ENCODE measurements at places on chromosomes 5 and 9.

- DNase-seq = no peak
Measured at GRCh38 chr5:81779916-81780266, 29.0 kb upstream of the SSBP2 start.

DNA sequence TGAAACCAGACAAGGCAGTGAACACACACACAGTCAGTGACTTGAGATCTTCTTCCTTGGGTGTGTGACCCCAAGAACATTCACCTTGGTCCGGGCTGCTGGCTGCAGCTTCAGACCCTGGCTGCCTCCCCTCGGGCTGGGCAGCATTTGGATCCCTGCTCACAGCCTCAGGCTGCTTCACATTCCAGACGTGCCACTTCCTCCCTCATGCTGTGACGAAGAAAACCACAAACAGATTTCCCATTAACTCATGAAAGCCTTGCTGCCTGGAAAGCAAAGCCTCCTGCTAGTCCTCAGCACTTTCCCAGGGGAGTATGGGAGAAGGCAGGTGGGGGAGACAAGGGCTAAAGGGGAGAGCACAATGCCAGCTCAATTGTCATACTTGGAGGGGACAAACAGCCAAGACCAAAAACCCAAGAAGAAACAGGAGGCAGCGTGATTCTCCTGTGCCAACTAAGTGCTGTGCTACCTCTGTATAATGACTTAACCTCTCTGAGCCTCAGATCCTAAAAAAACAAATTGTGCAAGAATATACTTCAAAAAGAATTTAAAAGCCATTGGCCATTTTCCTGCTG lies 594.6 kb upstream of the BRINP1 start:
- DNase-seq = peak; percentile 40

DNA sequence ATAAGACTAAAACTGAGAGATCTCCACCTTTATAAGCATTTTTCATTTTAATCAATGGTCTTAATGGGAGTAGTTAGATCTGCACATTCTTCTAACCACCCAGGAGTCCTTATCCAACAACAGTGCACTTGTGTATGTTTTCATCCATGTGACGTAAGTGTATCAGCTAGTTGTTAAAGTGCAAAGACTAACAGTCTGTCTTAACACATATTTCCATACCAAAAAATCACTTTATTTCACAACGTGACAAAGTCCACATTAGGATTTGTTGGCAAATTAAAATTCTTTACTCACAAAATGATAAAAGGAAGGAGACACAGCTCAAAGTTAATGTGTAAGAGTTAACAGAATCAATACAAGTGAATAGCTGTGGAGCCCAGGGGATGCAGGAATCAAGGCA lies 1.9 kb upstream of the SMC2 start:
- no peak for DNase-seq

DNA sequence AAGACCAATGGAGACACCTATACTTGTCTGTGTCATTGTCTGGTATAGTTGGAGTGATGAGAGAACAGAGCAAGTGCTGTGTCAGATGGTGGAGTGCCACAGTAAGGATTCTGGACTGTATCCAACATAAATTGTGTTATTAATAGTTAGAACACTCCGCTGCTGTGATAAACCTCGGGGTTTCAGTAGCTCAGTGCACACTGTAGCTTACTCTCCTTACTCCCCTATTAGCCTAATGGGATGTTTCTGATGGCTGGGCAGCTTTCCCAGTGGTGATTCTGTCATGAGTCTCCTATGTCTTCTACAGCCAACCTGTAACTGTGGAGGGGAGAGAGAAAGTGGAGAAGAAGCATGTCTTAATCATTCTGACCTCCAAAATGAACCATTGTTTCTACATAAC lies 127.6 kb upstream of the PTCH1 start:
- DNase-seq = peak; percentile 8

DNA sequence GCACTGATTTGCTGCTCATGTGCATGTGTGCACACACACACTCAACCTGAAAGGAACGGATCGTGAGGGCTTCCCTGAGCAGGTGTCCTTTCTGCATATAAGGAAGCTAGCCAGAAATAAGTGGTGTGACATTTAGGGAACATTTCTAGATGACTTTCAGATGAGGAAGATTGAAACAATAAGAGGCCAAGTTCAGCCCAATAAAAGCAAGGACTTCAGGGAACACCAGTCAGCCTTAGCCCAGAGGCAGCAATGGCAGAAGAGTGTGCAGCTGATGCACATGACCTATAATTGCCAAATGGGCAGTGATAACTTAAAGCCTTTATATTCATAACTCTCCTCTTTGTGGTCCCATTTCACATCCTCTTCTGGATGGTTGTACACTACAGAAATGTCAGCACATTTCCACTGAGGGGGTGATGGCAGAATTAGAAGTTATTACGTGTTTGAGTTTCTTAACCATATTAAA lies 255.5 kb downstream of the TRIM32 start:
- DNase-seq = no peak

GRCh38 chr5:142507531-142508372 lies 178.1 kb downstream of the FGF1 start:
- DNase-seq = no peak

GRCh38 chr9:120713257-120714087 lies 798 bp downstream of the MEGF9 start:
- DNase-seq = peak; percentile 60

- no peak for DNase-seq
Measured at GRCh38 chr5:119131530-119132304, 60.8 kb downstream of the DMXL1 start.

DNA sequence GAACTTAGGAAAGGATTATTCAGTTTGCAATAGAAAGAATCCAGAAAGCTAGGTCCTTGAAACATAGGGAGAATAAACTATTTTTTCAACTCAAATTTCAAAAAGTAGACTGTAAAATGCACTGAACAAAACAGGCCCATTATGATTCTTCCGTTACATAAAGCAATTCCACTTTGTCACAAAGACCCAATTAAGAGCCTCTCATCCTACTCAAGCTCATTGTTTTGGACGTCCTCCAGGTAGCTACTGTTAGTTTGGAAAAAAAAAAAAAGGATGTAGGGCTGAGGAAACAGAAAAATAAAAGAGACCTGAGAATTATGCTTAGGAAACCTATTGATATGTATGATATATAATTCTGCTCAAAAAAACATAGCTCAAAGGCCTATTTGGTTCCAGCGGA lies 74.0 kb downstream of the DIRAS2 start:
- peak; percentile 95 for DNase-seq

DNA sequence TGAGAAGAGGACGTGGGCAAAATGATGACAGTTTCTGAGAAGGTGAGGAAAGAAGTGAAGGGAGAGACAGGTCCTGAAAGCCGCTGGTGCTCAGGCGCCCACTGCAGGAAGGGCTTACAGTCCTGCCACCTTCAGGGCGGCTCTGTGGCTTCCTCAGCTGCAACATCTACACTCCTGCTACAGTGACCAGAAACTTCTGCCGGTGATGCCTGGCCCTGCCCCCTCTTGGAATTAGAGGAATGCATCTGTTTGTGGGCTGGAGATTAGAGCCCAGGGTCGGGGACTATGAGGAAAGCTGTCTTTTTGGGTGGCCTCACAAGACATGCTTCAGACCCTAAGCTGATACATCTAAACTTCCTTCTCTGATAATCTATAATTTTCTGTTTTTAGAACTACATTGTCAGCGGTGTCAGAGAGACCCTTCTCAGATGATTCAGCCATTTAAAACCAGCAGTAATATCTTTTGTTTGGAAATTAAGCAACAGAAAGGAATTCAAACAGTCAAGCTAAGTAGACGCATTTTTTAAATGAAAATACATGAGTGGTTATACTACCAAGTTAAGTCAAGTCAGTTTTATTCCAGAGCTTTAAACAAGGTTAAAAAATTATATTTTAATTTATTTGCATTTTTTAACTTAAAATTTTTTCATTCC lies 30.4 kb downstream of the PRDM6 start:
- no peak for DNase-seq

- no peak for DNase-seq
Measured at GRCh38 chr9:133543772-133544467, 9.4 kb downstream of the ADAMTSL2 start.

DNA sequence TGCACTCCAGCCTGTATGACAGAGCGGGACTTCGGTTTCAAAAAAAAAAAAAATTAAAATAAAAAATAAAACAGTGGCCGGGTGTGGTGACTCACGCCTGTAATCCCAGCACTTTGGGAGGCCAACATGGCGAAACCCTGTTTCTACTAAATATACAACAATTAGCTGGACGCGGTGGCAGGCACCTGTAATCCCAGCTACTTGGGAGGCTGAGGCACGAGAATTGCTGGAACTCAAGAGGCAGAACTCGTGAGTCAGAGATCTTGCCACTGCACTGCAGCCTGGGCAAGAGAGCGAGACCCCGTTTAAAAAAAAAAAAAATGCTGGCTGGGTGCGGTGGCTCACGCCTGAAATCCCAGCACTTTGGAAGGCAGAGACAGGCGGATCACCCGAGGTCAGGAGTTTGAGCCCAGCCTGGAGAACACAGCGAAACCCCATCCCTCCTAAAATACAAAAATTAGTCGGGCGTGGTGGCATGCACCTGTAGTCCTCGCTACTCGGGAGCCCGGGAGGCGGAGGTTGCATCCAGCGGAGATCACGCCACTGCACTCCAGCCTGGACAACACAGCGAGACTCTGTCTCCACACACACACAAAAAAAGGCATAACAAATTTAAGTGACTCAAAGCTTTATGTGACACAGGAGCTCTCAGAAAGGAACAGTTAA lies 1.5 kb upstream of the NPM1 start:
- DNase-seq = no peak

GRCh38 chr5:127705120-127705892 lies 2.1 kb downstream of the CCDC192 start:
- DNase-seq = no peak

- no peak for DNase-seq
Measured at GRCh38 chr9:22041344-22041743, 32.2 kb upstream of the CDKN2B start.

DNA sequence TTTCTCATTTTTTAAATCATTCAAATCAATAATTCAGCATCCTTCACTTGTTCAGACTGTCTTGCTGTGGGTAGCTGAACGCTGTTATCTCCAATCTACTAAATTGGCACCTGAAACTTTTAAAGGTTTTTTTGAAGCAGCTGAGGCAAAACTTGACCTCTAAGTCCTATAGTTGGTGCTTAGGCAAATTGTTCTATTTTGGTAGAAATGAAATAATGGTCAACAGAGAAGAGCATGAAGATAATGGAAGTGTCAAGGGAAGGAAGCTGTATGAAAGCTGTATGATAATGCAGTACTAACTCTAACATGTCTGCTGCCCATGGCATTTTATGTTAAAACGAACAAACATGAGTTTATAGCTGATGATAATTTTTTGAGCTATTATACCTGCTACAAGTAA lies 138.0 kb downstream of the GDNF start:
- DNase-seq = no peak

DNA sequence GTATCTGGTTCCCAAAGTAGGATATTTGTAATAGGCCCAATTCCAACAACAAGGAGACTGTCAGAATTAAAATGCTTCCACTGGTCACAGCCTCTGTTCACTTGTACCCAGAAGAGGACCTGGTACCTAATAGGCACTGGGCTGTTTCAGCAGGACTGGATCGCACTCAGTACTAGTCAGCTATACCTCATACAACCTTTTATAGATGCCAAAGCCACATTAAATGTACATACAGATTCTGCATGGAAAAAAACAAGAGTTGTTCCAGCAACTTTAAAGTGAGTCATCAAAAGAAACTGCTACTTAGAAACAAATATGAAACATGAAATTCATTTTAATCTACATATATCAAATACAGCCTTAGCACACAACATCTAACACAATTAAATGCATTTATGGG lies 87.5 kb downstream of the GPR21 start:
- no peak for DNase-seq

DNA sequence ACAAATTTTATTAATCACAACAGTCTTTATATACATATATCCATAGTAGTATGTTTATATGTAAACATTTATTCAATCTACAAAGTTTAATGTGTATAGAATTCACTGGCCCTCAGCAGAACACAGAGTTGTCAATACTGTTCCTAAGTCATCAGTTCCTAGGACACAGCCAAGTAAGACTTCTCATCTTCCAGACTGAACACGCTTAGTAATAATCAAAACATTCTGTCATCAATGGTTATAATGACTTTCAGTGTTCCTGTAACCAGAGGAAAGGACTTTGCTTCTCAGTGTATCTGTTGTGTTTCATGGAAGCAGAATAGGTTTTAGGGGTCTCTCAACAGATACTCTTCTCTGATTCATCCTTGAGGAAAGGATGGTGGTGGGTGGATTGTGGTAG lies 82.2 kb downstream of the SMIM23 start:
- no peak for DNase-seq

GRCh38 chr5:157865781-157866180 lies 6.8 kb upstream of the CLINT1 start:
- no peak for DNase-seq

GRCh38 chr9:37038302-37038942 lies 4.4 kb upstream of the PAX5 start:
- no peak for DNase-seq

GRCh38 chr5:110852053-110852452 lies 113.2 kb downstream of the SLC25A46 start:
- no peak for DNase-seq

DNA sequence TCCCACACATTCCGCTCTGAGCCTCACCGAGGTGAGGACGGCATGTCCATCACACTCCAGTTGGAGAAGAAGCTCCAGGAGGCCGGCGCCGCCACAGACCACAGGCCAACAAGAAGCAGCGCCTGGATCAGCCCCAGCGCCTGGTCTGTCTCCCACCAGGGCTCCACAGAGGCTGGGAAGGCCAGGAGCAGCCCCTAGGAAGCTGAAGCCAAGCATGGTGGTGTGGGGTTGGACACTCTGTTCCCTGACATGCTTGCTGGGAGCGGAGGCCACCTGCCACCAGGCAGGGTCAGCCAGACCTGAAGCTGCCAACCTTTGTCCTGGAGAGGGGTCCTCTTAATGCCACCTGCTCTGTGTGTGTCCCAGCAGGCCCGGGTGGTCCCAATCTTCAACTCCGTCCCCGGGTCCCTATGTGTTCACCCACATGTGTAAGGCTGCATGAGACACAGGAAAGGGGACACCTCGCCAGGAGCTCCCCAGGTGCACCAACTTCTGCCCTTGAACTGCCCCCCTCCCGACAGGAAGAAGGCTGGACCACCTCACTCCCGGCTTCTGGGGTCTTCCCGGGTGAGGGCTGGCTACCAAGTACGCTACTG lies 140.1 kb upstream of the PPP1R26 start:
- DNase-seq = no peak

DNA sequence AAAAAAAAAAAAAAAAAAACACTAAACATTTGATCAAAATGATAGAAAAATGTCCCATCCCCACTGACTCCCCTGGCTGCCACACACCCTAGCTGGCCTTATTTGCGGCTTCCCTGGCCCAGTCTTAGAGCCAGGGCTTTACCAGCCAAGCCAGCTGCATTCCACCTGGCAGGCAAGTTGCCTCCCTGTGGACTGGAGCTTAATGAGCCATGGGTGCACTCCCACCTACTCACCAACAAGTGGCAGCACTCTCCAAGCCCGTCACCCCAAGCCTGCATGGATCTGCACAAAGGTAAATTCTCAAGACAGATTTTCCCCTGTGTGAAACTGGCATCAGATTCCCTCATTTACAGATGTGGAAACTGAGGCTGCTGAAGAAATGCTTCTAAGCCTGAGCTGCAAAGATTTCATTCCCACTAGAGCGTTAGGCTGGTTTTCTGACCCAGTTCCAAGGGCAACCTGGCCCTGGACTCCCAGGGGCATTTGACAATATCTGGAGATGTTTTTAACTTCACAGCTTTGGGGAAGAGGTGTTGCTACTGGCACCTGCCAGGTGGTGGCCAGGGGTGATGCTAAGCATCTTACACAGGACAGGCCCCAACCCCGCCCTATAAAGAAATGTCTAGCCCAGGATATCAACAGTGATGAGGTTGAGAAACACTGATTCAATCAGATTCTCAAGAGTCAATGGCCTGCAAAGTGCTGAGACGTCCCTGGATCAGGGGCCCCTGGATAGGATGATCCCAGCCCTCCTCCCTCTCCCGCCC lies 21.9 kb upstream of the VDAC1 start:
- DNase-seq = peak; percentile 39

Data from NCI-H1417 (cell line).